ENCODE measurements at places on chromosomes 7 and 10. TPM values are rescaled to one million over a fixed set of nuclear protein-coding genes. Genes with fewer than 3 reads are reported as not detected.
A peak's percentile ranks its signal among the peaks of the same experiment; 100 is the strongest.

Gene ADRA2A
- total RNA-seq: 0.09 TPM

Gene DMBT1
- not detected for total RNA-seq

Gene SCD
- 5.7 TPM for total RNA-seq

Gene WEE2
- not detected for total RNA-seq

GRCh38 chr7:111568419-111568818, 6.1 kb upstream of the IMMP2L start:
- DNase-seq: no peak
- no peak overlapping the region for H3K4me3 ChIP-seq
- no peaks in the 10 kb centered on the region for H3K4me1 ChIP-seq
- H3K27me3 ChIP-seq: no peaks in the 10 kb centered on the region
- no peaks in the 10 kb centered on the region for H3K36me3 ChIP-seq
- H3K27ac ChIP-seq: no peak overlapping the region

DNA sequence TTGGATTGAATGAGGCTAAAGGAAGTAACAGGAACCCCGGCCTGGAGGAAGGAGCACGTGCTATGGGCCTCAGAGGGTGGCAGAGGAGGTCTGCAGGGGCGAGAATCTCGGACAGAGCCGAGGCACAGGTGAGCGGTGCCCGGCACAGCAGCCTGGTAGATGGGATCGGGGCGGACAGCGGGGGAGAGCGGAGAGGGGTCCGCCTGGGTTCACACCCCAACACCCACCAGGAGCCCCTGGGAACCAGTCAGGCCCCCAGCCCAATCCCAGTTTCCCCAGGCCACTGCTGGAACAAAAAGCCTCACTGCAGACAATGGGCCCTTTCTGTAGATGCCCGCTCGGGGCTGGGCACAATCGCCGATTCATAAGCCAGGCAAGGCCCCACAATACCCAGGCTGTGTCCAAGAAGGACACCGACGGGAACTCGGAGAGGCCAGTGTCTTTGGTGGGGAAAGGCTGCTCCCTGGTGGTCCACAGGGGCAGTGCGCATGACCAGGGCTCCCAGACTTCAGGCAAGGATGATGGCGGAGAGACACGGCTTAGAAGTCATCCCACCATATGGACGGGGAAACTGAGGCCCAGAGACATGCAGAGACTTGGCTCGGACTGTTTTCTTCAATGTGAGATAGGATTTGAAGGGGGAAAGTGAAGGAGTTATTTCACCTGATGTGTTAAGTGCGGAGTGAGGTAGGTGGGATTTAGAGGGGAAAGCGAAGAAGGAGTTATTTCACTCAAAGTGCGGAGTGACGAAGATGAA, 106.9 kb upstream of the GPR26 start:
- H3K36me3 ChIP-seq: no peaks in the 10 kb centered on the region
- no peaks in the 10 kb centered on the region for H3K4me1 ChIP-seq
- H3K27me3 ChIP-seq: no peaks in the 10 kb centered on the region

DNA sequence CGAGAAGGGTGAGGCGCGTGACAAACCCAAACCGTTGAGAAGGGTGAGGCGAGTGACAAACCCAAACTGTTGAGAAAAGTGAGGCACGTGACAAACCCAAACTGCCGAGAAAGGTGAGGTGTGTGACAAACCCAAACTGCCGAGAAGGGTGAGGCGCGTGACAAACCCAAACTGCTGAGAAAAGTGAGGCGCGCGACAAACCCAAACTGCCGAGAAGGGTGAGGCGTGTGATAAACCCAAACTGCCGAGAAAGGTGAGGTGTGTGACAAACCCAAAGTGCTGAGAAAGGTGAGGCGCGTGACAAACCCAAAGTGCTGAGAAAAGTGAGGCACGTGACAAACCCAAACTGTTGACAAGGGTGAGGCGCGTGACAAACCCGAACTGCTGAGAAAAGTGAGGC, 25.0 kb downstream of the ESYT2 start:
- DNase-seq: no peak
- H3K27me3 ChIP-seq: no peaks in the 10 kb centered on the region
- peaks cover 6% of the 10 kb centered on the region for H3K36me3 ChIP-seq
- peaks cover 7% of the 10 kb centered on the region for H3K4me1 ChIP-seq
- H3K4me3 ChIP-seq: no peak overlapping the region
- H3K27ac ChIP-seq: peak overlapping the region; percentile 67

GRCh38 chr10:6621536-6621935, 41.5 kb upstream of the PRKCQ start:
- H3K36me3 ChIP-seq: peaks cover 2% of the 10 kb centered on the region
- no peak overlapping the region for H3K4me3 ChIP-seq
- H3K27ac ChIP-seq: no peak overlapping the region
- DNase-seq: no peak
- no peaks in the 10 kb centered on the region for H3K4me1 ChIP-seq
- no peaks in the 10 kb centered on the region for H3K27me3 ChIP-seq

GRCh38 chr10:72250666-72251065, 23.1 kb upstream of the DDIT4 start:
- H3K4me1 ChIP-seq: peaks cover 99% of the 10 kb centered on the region
- H3K36me3 ChIP-seq: no peaks in the 10 kb centered on the region
- no peak for DNase-seq

DNA sequence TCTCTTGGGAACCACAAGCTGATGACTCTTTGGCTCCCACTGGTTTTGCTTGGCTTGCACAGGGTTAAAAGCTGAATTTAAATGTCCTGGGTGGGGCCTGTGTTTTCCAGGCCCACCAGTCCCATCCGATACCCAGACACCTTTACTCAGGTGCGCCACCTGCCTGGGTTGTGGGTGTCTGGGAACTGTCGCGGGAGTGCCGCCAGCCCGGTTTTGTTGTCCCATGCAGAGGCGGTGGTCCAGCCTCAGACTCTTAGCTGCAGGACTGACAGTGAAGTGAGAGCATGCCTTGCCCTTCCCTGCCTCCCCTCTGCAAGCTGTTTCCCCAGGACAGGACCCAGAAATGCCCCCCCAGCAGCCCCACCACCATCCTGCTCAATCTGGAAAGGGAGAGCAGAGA, 255.6 kb upstream of the ZNF32 start:
- H3K36me3 ChIP-seq: no peaks in the 10 kb centered on the region
- no peak overlapping the region for H3K4me3 ChIP-seq
- H3K27me3 ChIP-seq: peaks cover 2% of the 10 kb centered on the region
- no peak for DNase-seq
- no peaks in the 10 kb centered on the region for H3K4me1 ChIP-seq

- H3K27me3 ChIP-seq: peaks cover 5% of the 10 kb centered on the region
- H3K4me1 ChIP-seq: no peaks in the 10 kb centered on the region
- DNase-seq: no peak
- H3K36me3 ChIP-seq: no peaks in the 10 kb centered on the region
- H3K27ac ChIP-seq: no peak overlapping the region
Measured at GRCh38 chr7:24455813-24456525, 117.3 kb upstream of the PALS2 start.

- no peak overlapping the region for H3K4me3 ChIP-seq
- peaks cover 5% of the 10 kb centered on the region for H3K4me1 ChIP-seq
- no peaks in the 10 kb centered on the region for H3K36me3 ChIP-seq
- DNase-seq: no peak
- no peak overlapping the region for H3K27ac ChIP-seq
Measured at GRCh38 chr10:26331371-26331770, 106.8 kb upstream of the APBB1IP start.

DNA sequence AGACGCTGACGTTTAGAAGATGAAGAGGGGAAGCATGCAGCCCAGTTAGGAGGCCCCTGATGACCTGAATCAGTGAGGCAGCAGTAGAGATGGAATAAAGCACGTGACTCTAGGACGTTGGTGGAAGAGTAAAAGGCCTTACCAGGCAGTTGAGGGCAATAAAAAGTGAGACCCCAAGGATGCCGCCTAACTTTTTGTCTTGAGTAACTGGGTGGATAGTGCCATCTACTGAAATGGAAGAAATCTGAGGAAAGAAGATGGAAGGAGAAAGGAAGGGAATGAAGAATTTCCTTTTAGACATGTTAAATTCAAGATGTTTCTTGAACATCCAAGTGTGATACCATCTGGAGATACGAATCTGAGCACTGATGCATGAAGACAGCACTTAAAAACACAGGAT, 220.0 kb upstream of the LRRN3 start:
- no peaks in the 10 kb centered on the region for H3K27me3 ChIP-seq
- DNase-seq: no peak
- H3K27ac ChIP-seq: no peak overlapping the region
- no peak overlapping the region for H3K4me3 ChIP-seq
